ENCODE measurements at places on chromosomes 4 and X. TPM values are rescaled to one million over a fixed set of nuclear protein-coding genes. Genes with fewer than 3 reads are reported as not detected.

The WFS1 gene
- 2.4 TPM for total RNA-seq

The RASL11B gene
- 0.33 TPM for total RNA-seq

The C1QTNF7 gene
- total RNA-seq = not detected

The MAGEA4 gene
- total RNA-seq = not detected

The ARMCX2 gene
- 2.1 TPM for total RNA-seq

The RHOH gene
- 125 TPM for total RNA-seq

The RPA4 gene
- total RNA-seq = 0.73 TPM

The CPLX1 gene
- 2.5 TPM for total RNA-seq

The MAGEA2B gene
- total RNA-seq = not detected

The MRFAP1L1 gene
- total RNA-seq = 81.9 TPM

The SHISA3 gene
- total RNA-seq = 0.60 TPM

DNA sequence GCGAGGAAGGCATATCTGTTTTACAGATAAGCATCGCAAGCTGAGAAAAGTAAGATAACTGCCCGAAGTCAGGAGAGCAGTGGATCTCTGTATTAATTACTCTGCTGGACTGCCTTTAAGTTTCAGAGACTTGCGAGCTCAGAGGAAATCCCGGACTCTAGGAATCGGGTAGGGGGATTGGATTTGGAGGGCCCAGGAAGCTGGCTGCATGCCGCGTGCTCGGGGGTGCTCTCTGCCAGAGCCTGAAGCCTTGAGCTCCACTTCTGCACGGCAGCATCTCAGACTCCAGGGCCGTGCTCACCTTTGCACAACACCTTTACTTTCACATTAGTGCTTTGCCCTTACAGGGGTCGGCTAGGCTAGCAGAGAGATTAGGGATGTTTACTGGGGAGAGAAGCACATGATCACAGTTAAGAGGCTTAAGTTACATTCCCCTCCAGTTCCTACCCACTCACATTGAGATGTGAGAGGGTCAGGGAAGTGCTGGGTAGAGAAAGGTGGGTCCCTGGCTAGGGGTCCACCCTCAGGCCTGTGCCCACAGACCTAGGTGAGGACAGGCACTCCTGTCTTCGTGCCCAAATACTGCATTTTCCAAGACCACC lies 57.0 kb downstream of the TRIML1 start:
- H3K4me1 ChIP-seq = no peaks in the 10 kb centered on the region
- H3K27ac ChIP-seq = no peak overlapping the region
- H3K36me3 ChIP-seq = no peaks in the 10 kb centered on the region
- DNase-seq = no peak

GRCh38 chrX:70485466-70485865 lies 40.8 kb downstream of the DLG3 start:
- no peak for DNase-seq
- H3K27me3 ChIP-seq = no peaks in the 10 kb centered on the region
- peaks cover 31% of the 10 kb centered on the region for H3K36me3 ChIP-seq
- H3K27ac ChIP-seq = no peak overlapping the region
- no peaks in the 10 kb centered on the region for H3K4me1 ChIP-seq

GRCh38 chr4:169051761-169052593 lies 41.9 kb upstream of the CBR4 start:
- no peak overlapping the region for H3K4me3 ChIP-seq
- no peaks in the 10 kb centered on the region for H3K4me1 ChIP-seq
- H3K27ac ChIP-seq = no peak overlapping the region
- no peak for DNase-seq
- no peaks in the 10 kb centered on the region for H3K36me3 ChIP-seq
- peaks cover 11% of the 10 kb centered on the region for H3K27me3 ChIP-seq

GRCh38 chr4:123701131-123701575 lies 304.6 kb downstream of the SPRY1 start:
- H3K27ac ChIP-seq = no peak overlapping the region
- H3K36me3 ChIP-seq = no peaks in the 10 kb centered on the region
- no peaks in the 10 kb centered on the region for H3K27me3 ChIP-seq
- H3K4me3 ChIP-seq = no peak overlapping the region

DNA sequence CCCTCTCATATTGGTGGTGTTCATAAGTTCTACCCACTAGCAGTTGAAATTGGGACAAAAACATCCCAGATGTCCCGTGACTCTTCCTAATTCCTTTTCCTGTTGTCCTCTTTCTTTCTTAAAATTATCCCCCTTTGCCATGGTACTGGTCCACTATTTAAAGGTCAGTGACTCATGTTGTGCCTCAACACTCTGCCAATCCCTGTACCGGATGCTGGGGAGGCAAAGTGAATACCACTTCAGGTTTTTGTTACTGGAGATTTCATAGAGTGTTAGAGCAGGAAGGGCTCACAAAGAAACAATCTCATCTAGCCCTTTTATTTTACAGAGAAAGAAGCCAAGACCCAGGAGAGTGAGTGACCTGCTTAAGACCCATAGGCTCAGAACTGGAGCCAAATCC lies 24.6 kb downstream of the SEPTIN11 start:
- DNase-seq = no peak
- H3K4me1 ChIP-seq = peaks cover 13% of the 10 kb centered on the region
- H3K36me3 ChIP-seq = peaks cover 2% of the 10 kb centered on the region
- H3K4me3 ChIP-seq = no peak overlapping the region
- peaks cover 6% of the 10 kb centered on the region for H3K27me3 ChIP-seq
- H3K27ac ChIP-seq = no peak overlapping the region

DNA sequence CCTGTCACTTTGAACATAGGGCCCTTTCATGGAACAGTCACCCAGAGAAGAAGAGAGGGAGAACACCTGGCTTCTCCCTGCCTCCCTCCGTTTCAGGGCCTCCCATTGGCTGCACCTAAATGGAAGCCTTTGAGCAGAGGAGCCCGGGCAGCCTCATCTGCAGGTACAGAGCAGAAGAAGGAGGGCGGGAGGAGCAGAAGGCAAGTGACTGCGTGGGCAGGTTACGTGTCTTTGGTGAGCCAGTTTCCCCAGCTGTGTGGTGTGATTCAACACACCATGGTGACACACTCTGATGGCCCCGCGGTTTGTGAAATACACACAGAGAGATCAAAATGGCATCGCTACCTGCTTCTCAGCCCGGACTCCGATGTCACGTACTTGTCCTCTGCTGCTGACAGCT lies 431 bp downstream of the C4orf50 start:
- no peak overlapping the region for H3K27ac ChIP-seq
- no peak overlapping the region for H3K4me3 ChIP-seq
- H3K4me1 ChIP-seq = no peaks in the 10 kb centered on the region
- no peaks in the 10 kb centered on the region for H3K36me3 ChIP-seq
- H3K27me3 ChIP-seq = no peaks in the 10 kb centered on the region

- no peaks in the 10 kb centered on the region for H3K4me1 ChIP-seq
- H3K36me3 ChIP-seq = no peaks in the 10 kb centered on the region
- no peak overlapping the region for H3K27ac ChIP-seq
- no peak for DNase-seq
Observed at GRCh38 chr4:187017147-187017546, 293.5 kb upstream of the FAT1 start.

DNA sequence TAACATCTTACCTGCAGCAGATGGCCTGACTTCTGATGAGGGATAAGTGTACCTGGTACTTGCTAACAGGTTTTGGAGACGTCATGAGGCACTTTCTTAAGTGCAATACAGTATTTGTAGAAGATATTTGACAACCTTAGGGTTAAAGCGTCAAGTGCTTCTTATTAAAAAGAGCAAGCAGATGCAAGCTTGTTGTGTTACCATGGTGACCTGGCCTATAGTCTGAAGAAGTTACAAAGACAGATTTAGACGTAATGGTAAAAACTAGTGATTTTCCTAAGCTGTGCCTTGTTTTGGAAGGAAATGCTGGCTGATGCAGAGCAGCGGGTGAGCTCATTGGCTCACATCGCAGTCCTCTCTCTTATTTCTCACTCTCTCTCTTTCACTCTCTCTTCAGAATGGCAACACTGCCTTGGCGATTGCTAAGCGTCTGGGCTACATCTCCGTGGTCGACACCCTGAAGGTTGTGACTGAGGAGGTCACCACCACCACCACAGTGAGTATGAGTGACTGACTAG lies 243.6 kb downstream of the ANK2 start:
- H3K36me3 ChIP-seq = no peaks in the 10 kb centered on the region
- H3K27ac ChIP-seq = no peak overlapping the region
- H3K4me1 ChIP-seq = no peaks in the 10 kb centered on the region
- no peak for DNase-seq
- H3K27me3 ChIP-seq = peaks cover 3% of the 10 kb centered on the region

DNA sequence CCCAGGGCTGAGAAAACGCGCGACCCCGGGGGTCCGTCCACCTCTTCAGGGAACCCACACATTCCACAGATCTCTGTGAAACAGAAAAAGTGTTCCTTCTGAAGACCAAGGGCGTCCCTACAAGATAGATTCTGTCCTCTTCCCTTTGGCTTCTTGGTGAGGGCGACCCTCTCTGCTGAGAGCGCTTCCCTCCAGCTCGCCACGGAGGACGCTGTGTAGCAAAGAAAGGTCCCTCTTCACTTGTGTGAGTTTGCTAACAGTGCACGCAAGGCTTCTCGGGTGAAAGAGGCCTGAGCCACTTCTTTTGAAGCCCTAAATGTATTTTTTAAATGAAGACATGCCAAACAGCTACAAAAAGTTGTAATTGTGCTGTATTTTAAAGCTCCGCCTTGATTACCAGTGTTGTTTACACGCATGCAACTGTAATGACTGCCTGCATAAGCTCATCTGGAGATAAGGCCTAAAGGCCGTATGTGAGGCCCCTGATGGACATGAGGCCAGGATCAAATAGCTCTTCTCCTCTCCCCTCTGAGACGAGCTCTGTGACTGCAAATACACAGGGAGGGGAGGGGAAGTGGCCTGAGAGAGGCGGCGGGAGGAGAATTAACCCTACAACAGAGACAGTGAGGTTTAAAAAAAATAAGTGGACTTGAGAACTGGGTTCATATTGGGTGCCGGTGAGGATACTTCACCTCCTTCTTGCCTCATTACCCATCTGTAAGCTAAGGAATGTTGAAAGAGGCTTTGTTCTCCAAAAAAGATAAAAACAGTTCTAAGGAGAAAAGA lies 95.5 kb downstream of the SOWAHB start:
- no peaks in the 10 kb centered on the region for H3K36me3 ChIP-seq
- H3K27me3 ChIP-seq = peaks cover 10% of the 10 kb centered on the region
- no peak for DNase-seq
- no peak overlapping the region for H3K4me3 ChIP-seq
- H3K4me1 ChIP-seq = no peaks in the 10 kb centered on the region

GRCh38 chr4:127479031-127479622 lies 153.6 kb upstream of the INTU start:
- H3K4me1 ChIP-seq = no peaks in the 10 kb centered on the region
- no peak overlapping the region for H3K27ac ChIP-seq

DNA sequence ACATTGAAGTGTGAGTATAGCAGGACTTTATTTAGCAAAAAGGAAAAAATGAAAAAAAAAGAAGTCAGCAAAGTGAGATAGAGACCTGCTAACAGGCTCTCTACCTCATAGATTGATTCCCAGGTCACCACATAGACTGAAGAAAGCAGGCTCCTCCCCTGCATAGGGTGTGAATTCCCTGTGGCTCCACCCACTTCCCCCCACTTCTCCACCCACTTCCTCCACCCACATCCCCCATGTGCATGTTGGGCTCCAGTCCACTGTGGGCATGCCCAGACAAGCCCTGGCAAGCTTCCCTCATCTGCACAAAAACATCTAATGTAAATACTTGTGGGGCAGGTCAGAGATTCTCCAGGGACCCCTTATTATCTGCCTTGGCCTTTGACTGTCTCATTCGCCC lies 97.8 kb downstream of the TMEM47 start:
- no peak overlapping the region for H3K4me3 ChIP-seq
- H3K36me3 ChIP-seq = no peaks in the 10 kb centered on the region
- DNase-seq = no peak
- no peak overlapping the region for H3K27ac ChIP-seq

DNA sequence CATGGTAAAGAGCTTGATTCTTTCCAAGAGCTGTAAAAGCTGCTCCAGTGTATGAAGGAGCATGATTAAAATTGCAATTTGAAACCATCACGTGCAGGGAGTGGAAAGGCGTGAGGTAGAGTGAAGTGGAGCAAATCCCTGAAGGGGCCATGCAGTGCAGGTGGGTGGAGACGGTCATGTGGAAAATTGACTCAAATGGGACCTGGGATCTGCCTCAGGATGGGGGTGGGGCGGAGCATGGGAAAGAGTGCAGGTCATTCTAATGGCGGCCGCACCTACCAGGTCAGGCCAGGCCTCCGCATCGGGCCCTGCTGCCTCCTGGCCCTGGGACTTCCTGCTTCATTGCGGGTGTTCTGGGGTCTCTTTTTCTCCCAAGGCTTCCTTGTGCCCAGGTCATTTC lies 25.3 kb upstream of the TRIM60 start:
- DNase-seq = no peak
- H3K36me3 ChIP-seq = no peaks in the 10 kb centered on the region
- peaks cover 14% of the 10 kb centered on the region for H3K4me1 ChIP-seq
- H3K4me3 ChIP-seq = no peak overlapping the region
- H3K27me3 ChIP-seq = peaks cover 30% of the 10 kb centered on the region

- no peak for DNase-seq
- no peaks in the 10 kb centered on the region for H3K27me3 ChIP-seq
- H3K36me3 ChIP-seq = no peaks in the 10 kb centered on the region
- H3K4me3 ChIP-seq = no peak overlapping the region
Observed at GRCh38 chr4:176805155-176805554, 12.4 kb upstream of the VEGFC start.

- no peak for DNase-seq
- no peaks in the 10 kb centered on the region for H3K27me3 ChIP-seq
- H3K27ac ChIP-seq = no peak overlapping the region
- no peaks in the 10 kb centered on the region for H3K36me3 ChIP-seq
- no peaks in the 10 kb centered on the region for H3K4me1 ChIP-seq
Observed at GRCh38 chr4:37279894-37280592, 35.5 kb downstream of the NWD2 start.

GRCh38 chrX:136794080-136794479 lies 13.3 kb upstream of the ARHGEF6 start:
- H3K27me3 ChIP-seq = no peaks in the 10 kb centered on the region
- H3K4me3 ChIP-seq = no peak overlapping the region
- no peak for DNase-seq
- H3K4me1 ChIP-seq = peaks cover 12% of the 10 kb centered on the region

- peaks cover 53% of the 10 kb centered on the region for H3K4me1 ChIP-seq
- H3K36me3 ChIP-seq = peaks cover 10% of the 10 kb centered on the region
- DNase-seq = no peak
- H3K27ac ChIP-seq = no peak overlapping the region
- H3K27me3 ChIP-seq = no peaks in the 10 kb centered on the region
- no peak overlapping the region for H3K4me3 ChIP-seq
Observed at GRCh38 chr4:142413485-142413884, 432.6 kb downstream of the INPP4B start.

DNA sequence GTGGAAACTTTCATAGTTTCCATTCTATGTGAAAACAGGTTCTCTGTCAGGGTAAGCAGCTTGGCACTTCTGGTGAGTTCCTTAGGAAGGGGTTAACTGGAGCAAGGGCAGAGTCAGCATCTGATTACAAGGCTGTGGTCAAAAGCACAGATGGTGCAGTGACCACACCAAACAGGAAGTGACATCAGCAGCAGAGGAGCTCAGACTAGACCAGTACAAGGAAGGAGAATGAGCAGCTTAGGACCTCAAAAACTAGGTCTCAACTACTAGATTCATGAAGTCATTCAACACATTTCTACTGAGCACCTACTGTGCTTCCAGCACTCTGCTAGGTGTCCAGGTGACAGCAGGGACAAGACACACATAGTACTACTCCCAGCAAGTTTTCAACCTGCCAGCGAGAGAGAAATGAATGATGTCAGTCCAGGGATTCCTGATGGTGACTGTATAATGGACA lies 130.2 kb downstream of the AMELX start:
- no peak for DNase-seq
- H3K27me3 ChIP-seq = peaks cover 13% of the 10 kb centered on the region
- no peaks in the 10 kb centered on the region for H3K36me3 ChIP-seq
- peaks cover 4% of the 10 kb centered on the region for H3K4me1 ChIP-seq
- H3K27ac ChIP-seq = no peak overlapping the region
